Stimulated activated CD4-positive, alpha-beta T cell treated with anti-CD3 and anti-CD28 coated beads, Interleukin-12 subunit alpha, Interleukin-12 subunit beta, amount 100 ng/mL, for 4 hours (primary cell): ENCODE measurements at places on chromosomes 6 and 20.

GRCh38 chr20:57173041-57173440 lies 93.4 kb downstream of the BMP7 start:
- no peak for DNase-seq

DNA sequence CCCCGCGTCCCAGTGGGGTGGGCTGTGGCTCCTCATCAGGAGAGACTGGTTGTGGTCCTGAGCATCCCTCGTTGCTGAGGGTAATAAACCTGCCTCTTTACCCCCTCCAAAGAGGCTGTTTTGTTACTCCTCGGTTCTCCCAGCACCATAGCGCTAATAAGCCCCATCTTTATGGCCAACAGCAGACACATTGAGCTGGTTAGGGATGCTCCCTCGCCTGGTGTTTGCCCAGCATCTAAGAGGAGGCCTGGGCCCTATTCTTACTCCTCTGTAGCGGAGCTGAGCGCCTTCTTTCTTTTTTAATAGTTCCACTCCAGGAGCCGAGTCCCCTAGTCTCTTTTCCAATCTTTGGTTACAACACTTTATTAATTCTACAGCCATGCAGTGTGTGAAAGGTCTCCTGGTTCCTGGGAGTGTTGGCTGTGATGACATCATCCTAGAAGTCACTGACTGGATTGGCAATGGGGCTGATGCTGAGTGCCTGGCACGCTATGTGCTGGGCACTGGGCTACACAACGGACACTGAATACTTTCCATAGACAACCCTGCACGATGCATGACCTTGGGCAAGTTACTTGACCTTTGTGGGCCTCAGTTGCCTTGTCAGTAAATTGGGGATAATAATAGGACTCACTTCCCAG lies 50.6 kb upstream of the CCDC167 start:
- DNase-seq: no peak

GRCh38 chr20:3741836-3742458 lies 9.5 kb downstream of the HSPA12B start:
- DNase-seq: no peak

DNA sequence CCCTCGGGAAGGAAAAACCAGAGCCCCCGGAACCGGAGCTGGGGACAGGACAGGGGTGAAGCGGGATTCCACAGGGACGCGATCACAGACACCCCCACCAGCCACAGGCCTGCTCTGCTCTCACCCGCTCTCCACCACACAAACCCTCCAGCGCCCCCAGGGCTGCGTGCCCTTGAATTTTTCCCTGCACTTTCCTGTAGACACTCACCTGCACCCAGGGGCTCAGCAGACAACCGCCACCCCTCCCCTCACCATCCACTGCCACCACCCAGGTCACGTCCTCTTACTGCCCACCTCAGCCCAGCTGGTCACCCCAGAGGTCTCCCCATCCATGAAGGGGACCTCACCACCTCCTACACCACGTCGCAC lies 631 bp downstream of the ULBP2 start:
- DNase-seq: no peak

DNA sequence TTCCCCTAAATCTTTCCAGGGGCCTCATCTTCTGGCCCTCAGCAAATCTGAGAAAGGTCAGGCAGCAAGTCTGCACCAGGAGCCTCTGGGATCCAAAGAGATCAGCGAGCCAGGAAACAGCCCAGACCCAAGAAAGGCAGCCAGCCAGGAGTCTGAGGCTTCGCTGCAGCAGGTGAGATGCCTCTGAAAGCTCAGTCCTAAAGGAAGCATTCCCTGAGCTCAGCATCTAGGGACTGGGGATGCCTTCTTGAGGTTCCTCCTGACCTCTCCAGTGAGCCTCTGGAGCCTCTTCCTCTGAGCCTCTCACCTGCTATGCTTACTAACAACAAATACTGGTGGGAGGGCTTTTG lies 118.8 kb upstream of the MAFB start:
- DNase-seq: no peak

DNA sequence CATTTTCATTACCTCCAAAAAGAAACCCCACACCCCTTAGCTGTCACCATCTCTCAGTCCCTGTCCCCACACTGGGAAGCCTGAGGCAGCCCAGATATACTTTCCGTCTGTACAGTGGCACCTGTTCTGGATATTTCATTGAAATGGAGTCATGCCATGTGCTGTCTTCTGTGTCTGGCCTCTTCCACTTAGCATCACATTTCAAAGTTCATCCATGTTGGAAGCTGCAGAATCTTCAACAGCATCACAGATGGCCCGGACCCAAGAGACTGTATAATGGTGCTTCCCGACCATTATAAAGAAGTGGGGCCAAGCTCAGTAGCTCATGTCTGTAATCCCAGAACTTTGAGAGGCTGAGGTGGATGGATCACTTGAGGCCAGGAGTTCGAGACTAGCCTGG lies 58.4 kb downstream of the DLGAP4 start:
- no peak for DNase-seq

DNA sequence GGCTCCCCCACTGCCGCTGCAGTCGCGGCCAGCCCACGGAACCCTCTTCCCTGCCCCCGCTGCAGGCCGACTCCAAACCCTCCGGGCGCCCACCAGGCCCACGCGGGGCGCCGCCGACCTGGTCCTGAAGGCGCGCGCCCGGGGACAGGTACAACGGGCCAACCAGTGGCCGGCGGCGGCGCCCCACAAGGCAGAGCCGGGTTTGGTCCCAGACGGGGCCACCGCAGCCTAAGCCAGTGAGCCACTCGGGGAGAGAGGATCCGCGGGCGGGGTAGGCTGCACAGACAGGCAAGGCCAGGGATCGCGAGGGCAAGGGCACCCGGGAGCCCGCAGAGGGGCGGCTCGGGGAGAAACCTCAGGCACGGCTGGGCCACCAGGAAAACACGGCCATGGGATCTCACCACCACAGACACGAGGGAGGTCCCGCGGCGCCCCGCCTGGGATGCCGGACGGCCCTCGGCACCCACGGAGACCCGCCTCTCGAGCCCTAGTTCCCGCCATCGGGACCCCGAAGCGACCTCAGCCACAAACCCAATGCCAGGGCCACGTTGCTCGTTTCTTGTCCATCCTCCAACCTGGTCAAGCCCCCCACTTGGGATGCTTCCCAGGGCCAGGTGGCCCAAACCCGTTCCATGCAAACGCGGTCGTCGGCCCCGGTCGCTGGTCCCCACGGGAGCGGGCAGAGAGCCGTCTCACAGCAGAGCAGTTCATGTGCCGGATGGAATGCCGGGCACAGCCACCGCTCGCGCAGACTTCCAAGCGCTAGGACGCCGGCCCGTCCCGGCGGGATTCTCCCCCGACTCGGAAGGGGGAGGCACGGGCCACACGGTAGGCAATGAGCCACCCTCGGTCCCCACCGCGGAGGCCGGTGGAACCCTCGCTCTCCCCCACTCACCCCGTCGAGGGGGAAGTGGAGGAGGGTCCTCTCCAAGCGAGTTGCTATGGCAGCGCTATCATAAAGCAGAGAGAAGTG lies 1956.6 kb upstream of the DEFB115 start:
- no peak for DNase-seq

GRCh38 chr6:83461438-83461837 lies 30.6 kb upstream of the ME1 start:
- no peak for DNase-seq

DNA sequence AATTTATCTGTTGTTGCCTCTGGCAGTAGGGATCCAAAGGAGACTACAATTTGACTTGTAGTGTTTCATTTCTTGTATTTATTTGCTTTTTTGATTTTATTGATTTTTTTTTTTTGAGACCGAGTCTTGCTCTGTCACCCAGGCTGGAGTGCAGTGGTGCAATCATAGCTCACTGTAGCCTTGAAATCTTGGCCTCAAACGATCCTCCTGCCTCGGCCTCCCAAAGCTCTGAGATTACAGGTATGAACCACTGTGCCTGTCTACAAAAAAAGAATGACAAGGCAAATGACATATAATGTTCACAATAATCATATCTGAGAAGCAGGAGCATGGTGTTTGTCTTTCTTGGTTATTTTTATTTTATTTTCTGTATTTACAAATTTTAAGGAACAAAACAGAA lies 117.6 kb upstream of the RNF24 start:
- DNase-seq: no peak

DNA sequence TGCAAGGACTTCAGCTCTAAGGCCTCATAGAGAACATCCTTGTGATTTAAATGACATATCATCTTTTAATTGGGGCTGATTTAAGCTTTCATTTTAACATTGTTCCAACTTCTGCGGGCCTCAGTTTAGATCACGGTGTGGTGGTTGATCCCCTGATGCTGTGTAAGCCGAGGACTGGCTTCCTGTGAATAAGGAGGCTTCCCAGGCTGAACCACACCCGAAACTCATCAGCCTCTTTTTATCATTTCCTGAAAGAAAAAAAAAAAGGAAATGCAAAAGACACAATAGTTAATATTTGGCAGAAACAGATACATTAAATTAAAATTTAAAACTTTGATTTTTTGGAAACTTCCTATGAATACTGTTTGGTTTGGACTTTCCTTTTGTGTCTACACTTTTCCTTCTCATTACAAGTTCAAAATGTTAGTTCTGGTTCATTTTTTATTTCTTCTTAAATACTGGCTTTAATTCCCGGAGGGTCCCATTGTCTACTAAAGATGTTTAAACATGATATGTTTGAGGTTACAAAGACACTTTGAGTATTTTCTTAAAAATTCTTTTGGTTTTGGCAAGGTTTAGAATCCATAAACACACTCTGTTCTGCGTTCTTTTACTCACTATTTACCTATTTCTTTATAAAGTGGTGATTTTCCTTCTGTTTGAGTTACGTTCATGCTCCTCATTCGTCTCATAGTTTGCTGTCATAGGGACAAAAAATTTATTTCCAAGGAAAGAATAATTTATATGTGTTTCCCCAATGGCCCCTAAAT lies 230.0 kb upstream of the SULF2 start:
- no peak for DNase-seq

DNA sequence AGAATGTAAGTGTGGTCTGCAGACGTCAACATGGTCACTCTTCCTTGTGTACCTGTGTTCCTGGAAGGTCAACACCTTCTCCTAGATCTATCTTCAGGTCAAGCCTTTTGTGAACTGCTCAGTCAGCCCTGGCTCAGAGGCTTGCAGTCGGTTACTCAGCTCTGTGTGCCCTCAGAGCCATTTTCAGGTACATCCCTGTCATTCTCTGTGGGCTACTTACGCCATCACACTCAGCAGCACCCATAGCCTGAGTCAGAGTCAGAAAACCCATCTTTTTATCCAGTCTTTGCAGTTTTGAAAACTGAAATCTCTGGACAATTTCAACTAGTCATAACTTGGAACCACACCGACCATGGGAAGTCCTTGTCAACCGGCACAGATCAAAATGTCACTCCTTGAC lies 35.3 kb downstream of the TGM3 start:
- no peak for DNase-seq

DNA sequence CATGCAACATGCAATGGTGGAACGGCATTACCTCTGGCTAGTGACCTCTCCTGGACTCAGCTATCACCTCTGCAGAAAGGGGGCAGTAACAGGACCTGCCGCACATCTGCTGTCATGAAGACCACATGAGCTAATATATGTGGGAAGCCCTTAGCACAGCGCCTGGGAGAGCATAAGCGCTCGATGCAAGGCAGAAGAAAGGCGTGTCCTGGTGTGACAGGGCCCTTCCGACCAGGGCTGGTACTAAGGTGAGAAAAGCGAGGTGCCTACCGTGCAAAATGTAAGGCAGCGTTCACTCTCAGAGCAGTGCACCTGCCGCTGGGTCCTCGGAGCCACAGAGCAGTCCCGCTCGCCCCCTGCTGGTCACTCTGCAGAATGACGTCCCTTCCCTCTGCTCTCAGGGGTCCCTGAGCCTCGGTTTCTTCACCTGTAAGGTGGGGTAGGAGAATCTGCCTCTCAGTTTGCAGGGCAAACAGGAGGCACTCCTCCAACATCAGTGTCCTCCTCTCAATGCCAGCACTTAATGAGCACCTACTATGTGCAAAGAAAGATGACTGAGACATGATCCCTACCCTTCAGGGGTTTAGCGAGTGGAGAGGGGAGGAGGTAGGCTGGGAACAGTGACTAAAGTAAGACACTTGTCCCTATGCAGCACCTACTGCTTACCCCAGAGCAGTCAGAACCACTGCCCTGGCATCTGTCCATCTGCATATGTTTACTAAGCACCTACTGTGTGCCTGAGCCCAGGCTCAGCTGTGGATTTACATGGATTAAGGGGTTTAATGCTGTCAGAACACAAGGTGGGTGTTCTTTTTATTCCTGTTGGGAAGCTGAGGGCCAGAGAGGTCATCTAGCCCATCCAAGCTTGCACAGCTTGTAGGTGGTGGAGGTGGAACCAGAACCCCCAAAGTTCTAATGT lies 41.1 kb upstream of the PTGIS start:
- DNase-seq: peak; percentile 72

GRCh38 chr6:166325383-166326042 lies 16.8 kb downstream of the SFT2D1 start:
- DNase-seq: no peak

DNA sequence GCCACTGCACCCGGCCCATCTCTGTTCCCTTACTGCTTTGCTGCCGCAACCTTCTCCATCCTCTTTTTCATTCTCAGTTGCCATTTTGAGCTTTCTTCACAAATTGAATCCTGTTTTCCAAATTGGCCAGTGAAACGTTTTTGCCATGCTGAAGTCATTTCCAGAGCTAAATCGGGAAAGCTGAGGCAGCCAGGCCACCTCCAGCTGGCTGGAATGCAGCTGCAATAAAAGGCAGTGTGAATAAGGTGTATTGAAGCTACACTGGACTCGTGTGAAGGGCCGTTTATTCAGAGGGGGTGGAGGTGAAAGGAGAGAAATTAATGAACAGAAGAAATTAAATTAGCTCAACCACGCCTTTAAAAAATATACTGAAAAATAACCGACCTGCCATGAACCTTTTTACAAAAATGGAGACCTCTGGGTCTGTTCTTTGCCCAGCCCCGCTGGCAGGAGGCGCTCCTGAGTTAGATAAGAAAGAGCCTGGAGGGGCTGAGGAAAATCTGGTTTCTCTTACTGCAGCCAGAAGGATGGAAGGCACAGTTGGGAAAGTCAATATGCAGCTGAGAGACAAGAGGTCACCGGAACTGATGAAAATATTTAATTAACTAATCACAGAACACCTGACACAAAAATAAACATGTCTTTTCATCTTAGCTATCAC lies 283.9 kb downstream of the FOXC1 start:
- DNase-seq: no peak

GRCh38 chr6:157867155-157867559 lies 44.1 kb downstream of the SNX9 start:
- DNase-seq: no peak

GRCh38 chr6:79518842-79519241 lies 18.4 kb downstream of the LCA5 start:
- no peak for DNase-seq

GRCh38 chr6:150687508-150687907 lies 87.8 kb downstream of the PLEKHG1 start:
- no peak for DNase-seq

- DNase-seq: no peak
Measured at GRCh38 chr20:56002908-56003800, 2.2 kb downstream of the CBLN4 start.

- no peak for DNase-seq
Measured at GRCh38 chr6:35476004-35476403, 7.8 kb downstream of the RPL10A start.
